Ovary (tissue), 10 donors: ENCODE measurements at places on chromosomes 11 and 22. TPM values are rescaled to one million over a fixed set of nuclear protein-coding genes. Genes with fewer than 3 reads are reported as not detected.

DNA sequence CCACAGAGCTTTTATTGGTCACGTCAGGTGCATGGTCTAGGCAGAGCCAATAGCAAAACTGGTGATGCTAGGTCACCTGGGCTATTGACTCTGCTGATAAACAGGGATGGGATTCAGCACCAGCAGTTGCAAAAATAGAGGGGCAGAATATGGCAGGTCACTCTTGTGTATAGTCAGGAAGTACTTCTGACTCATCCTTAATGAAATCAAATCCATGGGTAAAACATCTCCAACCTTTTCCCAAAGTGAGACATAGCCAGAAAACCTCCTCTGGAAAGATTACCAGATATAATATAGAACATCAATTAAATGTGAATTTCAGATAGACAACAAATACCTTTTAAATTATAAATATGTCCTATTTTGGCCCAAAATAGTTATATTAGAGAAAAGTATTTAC lies 383.2 kb downstream of the METTL15 start:
- DNase-seq: no peak

DNA sequence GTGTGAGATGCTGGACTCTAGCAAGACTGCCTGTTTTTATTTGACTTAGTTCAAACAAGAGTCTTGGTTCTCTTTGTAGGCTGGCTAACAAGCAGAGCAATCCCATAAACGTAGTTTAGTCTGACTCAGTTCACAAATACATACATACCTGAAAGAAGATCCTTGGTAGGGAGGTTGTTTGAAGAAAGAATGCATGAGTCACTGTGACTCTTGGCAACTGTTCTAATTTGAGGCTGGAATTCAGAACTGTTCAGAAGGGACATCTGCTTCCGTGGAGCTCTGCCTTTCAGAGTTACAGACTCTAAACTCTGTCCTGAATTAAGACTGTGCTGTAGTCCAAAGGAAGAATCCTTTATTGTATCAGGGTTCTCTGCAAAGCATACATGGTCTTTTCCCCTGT lies 32.2 kb downstream of the C2CD3 start:
- no peak for DNase-seq

DNA sequence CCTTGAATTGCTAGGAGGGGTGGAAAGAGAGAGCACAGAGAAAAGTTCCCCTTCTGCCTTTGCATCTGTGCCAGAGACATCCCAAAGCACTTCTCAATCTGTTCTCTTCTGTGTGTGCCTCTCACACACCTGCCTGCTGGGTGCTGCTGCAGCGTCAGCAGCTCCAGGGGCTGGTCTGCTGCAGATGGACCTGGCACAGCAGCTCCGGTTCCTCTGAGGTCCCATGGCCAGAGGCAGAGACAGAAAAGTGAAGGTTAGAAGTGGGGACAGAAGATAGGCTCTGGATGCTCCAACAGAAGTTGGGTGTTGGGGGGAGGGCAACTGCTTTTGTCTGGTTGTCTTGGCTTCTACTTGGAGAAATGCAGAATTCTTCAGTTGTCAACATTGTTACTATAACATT lies 48.9 kb upstream of the KIRREL3 start:
- DNase-seq: no peak

- DNase-seq: no peak
Measured at GRCh38 chr22:46654426-46654825, 34.2 kb downstream of the GRAMD4 start.

GRCh38 chr11:132493801-132494200 lies 1038.5 kb downstream of the OPCML start:
- no peak for DNase-seq

OTOG gene
- polyA plus RNA-seq: not detected

- DNase-seq: no peak
Measured at GRCh38 chr11:111417011-111417765, 38.1 kb upstream of the POU2AF1 start.

DNA sequence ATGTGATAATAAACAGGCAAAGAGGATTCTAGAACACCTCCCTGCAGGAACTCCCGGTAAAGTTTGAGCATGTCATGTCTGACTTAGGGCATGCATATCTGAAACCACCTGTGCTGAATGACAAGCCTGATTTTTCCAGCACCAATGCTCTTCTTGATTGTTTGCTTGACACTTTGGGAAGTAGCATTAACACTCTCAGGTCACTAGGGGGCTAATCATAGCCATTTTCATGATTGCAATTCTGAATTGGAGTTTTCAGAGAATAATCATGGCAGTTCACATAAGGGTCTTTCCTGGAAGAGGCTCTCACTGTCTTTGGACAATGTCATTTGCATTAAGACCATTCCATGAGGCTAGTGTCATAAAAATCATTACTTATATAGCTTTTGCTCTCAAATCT lies 234.4 kb upstream of the MTNR1B start:
- DNase-seq: no peak

DNA sequence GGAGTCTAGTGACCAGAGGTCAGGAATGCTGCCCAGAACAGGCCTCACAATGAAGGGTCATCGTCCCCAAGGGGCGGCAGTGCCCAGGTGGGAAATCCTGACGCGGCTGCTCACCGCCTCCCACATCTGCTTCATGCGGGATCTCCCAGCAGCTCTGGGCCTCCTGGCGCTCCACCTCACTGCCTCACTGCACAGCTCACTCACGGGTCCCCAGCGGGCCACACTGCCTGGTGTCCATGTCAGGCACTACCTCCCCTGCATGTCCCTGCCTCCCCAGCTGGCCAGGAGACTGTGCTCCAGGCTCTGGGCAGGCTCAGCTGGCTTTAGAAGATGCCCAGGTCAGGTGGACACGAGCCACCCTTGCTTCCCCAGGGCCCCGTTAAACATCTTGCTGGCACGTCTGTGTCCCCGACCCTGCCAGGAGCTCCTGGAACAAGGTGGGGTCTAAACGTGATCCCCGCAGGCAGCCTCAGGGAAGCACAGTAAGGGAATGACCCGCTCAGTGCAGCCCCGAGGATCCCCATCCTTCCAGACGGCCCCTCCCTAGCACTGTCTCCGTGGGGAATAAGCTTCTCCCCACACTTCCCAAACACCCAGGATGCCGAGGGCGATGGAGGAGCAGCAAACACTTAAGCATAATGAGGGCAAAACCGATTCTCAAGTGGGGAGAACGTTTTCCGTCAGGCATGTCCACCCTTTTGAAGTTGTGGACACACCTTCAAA lies 93.2 kb downstream of the TRMU start:
- DNase-seq: no peak

TIMP3 gene
- 119 TPM for polyA plus RNA-seq

- no peak for DNase-seq
Measured at GRCh38 chr11:132234878-132235277, 864.5 kb downstream of the NTM start.

DNA sequence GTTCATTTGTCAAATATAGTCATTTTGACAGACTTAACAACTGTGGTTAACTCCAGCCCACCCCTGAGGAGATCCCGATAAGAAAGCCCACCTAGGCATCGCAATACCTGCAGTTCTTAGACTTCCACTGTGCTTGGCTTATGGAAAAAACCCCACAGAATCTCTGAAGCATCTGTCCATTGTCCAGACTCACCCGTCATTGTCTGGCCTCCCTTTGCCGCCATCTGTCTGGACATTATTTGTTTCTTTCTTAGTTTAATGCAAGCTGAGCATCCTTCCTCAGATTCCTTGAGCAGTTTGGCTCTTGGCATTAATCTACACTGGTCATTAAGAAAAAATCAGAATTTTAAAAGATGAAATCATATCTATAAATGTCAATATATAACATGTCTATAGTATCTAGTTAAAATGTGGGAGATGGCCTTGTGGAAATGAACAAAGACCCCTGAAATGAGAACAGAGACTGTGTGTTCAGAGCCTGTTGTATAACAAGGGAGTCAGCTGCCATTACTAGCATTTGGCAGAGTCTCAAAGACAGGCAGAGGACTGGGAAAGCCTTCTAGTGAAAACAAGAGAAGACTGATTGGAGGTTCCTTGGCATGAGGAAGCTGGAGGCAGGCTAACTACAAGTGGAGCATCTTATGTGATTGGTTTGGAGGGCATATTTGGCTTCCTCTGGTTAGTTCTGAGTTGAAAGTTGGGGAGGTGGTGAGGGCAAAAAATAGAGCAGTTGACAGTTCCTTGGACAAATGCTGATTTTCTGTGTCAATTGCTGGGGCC lies 80.4 kb downstream of the SPON1 start:
- DNase-seq: no peak

GUCY1A2 gene
- 7.7 TPM for polyA plus RNA-seq

RAB3IL1 gene
- polyA plus RNA-seq: 4.5 TPM

DNA sequence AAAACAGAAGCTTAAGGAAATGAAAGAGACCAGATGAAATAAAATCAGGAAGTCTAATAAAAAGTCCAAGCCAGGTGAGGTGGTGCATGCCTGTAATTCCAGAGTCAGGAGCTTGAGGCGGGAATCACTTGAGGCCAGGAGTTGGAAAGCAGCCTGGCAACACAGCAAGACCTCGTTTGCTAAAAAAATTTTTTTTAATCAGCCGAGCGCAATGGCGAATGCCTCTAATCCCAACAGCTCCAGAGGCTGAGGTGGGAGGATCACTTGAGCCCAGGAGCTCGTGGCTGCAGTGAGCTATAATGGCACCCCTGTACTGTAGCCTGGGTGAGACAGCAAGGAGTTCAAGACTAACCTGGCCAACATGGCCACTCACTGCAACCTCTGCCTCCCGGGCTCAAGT lies 8.0 kb downstream of the RAB6A start:
- DNase-seq: no peak

- no peak for DNase-seq
Measured at GRCh38 chr11:81869351-81870065, 864.2 kb downstream of the FAM181B start.

GRCh38 chr22:50739279-50739691 lies 1.3 kb downstream of the ACR start:
- peak; percentile 5 for DNase-seq
